ENCODE measurements at places on chromosomes 1 and 21. TPM values are rescaled to one million over a fixed set of nuclear protein-coding genes. Genes with fewer than 3 reads are reported as not detected.

DNA sequence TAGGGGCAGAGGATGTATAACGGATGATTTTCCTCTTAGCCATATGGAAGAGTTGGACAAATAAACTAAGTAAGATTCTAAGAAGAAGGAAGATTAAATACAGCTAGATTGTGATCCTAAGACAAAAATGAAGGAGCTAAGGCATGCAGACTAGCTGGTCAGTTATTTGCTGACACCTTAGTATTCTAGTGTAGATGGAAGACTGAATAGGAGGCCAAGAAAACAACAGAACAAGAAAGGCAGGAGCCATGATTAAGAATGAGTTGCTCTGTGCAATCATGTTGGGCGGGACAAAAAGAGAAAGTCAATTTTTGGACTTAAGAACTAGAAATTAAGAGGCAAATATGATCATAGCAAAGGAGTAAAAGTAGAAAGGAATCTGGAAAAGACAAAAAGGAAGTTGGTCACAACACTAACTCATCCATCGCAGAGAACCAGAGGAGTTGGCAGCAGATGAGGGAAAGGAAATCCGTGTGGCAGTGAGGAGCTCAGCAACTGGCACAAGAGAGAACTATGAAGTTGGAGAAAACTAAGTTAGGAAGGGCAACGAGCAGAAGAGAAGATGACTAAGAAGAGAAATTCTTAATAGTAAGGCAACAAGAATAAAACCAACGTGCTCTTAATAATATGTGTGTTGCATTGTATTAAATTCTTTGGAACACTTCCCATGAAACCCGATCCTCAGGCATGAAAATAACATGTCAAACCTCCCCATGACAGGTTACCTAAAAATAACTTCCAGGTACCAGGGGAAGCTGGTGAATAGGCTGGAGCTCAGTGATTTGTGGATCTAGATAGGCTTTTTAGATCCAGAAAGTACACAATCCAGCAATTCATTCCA is 234.4 kb downstream of the LTN1 start:
- DNase-seq: no peak

DNA sequence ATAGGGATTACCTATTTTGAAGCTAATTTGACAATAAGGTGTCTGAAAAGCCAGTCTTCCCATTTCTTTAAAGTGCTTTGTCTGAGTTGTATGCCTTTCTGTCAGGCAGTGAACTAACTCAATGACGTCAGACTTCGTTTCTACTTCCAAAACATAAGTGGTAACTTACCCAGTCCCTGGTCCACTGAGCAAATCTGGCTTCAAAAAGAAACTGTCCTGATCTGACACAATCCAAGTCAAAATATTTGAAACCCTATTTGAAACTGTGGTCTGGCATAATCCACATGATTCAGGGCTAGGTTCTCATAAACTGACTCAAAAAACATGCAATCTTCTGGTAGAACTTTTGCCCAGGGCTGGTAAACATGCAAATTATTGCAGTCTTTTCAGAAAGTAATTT is 34.0 kb downstream of the DIRAS3 start:
- DNase-seq: no peak

Gene ASPM
- total RNA-seq: not detected

DNA sequence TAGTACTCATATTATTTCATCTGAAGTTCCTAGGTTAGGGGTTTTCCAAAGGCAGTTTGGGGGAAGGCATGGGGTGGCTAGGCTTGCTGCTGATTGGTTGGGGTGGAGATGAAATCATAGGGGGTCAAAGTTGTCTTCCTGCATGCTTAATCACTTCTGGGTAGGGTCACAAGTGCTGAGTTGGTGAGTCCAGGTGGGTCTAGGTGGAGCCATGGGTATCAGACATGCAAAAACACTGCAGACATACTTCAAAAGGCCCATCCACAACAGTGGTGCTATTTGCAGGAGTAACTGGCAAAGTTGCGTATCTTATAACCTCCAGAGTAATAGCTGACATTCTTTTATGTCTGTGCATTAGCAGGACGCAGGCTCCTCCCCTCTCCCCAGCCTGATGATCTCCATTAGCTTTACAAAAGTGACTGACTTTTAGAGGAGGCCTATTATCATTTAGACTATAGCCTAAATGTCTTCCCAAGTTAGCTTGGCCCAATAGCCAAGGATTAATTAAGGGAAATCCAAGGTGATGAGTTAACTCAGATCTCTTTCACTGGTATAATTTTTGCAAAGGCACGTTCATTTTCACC is 374.4 kb upstream of the PRMT6 start:
- no peak for DNase-seq

Gene RIPPLY3
- total RNA-seq: not detected

- no peak for DNase-seq
These were observed 25.0 kb upstream of the CCDC27 start for GRCh38 chr1:3727042-3727824.

Gene FOXD3
- total RNA-seq: 6.6 TPM

Gene GUCA2A
- total RNA-seq: not detected

DNA sequence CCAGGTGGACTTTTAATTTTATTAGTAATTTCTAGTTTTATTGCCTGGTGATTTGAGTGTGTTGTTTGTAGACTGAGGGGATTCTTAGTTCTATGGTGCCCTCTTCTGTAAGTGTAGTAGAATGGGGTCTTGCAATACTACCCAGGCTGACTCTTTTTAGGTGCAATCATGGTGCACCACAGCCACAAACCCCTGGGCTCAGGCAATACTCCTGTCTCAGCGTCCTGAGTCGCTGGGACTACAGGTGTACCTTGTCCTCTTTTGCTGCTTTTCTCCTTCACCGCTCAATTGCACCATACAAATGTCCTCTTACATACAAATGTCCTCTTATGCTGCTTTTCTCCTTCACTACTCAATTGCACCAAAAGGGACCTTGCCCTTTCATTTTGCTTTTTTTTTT is 43.1 kb downstream of the SCP2 start:
- DNase-seq: no peak

DNA sequence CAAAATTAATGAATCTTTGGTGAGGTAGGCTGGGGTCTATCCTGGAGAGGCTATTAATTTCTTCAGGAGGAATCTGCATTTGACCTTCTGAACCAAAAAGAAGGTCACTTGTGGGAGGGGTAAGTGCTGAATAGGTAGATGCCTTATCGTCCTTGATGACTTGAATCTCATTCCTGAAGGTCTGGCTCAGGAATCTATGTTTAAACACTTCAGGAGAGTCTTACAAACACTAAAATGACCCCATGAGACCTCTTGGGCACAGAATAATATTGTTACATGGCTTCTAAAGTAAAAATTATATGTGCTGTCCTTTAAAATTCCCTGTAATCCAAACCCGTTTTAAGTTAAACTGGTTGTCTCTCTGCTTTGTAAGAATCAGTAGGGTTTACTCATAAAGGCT is 55.0 kb upstream of the FGGY start:
- DNase-seq: no peak

DNA sequence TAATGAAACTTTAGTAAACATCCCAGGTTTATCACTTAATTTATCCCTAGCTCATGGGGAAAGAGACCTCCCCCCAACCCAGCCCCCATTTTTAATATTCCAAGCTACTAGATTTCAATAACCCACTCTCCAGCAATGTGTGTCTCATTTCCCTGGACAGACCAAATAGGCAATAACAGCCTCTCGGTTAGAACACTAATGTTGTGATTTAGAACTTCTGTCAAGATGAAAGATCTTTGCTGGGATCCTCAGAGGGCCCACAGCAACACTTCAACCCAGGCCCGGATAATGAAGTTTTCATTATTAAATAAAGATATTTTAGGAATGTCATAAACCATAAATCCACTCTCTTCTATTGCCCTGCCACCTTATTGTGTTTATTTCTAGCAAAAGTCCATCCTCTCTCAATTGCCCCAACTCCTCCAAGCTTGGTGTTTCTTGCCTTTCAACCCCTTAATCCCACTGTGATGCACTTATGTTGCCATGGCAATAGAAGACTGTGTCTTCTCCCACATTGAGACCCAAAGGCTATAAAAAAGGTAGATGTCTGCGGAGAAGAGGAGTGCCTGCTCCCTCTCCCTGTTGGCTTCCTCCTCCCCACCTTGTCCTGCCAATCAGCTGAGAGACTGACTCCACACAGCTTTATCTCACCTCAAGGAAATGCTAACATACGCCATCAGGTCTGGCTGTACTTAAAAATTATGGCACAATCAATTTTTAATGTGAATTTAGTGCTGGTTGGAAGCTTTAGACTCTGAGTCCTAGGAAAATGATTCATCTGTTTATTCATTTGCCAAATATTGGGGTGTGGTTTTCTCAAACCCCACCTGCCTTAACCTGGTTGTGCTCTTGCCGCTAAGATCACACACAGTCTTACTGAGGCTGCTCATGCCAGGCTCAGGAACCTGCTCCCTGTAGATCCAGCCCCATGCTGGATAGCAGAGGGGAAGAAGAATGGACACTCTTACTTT is 258.3 kb upstream of the CAMK1G start:
- DNase-seq: no peak

- DNase-seq: peak; percentile 97
These were observed at the start of gene SHC1 for GRCh38 chr1:154970631-154971340. Gene SHC1, minus strand, starts transcription at chr1:154970747. Its CDS starts 221 bp downstream, at chr1:154970526.

DNA sequence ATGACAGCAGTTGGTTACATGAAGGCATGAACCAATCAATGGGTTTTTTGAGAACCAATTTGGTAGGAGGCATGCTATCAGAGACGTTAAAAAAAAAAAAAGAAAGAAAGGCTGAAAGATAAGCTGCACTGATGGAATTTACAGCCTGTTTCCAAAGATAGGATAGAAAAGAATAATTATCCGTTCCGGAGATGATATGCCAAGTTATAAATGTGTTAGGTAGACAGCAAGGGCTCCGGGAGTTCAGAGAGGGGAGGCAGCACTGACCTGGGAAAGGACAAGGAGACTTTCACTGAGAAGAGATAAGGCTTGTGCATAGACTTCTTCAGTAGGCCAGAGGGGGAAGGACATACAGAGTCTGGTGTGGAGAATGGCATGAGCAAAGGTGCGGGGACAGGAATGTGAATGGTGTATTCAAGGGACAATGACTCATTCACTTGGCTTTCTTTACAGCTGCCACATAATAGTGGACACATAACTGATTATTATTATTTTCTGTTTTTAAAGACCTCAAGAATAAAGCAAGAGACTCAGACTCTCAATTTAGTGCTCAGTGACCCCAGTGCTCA is 24.8 kb upstream of the ACBD6 start:
- DNase-seq: no peak

- no peak for DNase-seq
These were observed 503.8 kb downstream of the NPHP4 start for GRCh38 chr1:5488448-5488847.

Gene SYNC
- total RNA-seq: 201 TPM

DNA sequence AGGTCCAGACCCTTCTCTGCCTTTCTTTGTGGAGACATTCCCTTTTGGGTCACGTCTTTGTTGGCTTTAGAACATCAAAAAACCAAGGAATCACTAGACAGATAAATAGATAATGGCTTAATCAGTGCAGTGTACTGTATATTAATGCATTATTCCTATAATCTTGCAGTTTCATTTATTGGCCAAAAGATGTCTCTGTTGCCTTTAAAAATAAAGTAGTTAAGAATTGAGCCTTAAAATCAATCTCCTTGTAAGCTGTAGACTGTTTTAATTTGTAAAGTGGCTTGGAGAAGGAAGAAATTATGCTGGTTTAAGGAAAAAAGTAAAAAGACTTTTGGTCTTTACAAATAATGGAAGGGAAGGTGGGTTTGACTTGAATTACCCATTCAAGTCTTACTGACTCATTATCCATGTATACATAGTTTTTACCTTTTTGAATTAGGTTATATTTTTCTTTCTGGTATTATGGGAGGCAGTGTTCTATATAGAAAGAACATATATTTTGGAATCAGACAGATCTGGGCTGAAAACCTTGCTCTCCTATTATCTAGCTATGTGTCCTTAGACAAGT is 84.6 kb downstream of the VPS13D start:
- no peak for DNase-seq

- DNase-seq: no peak
These were observed 438.9 kb downstream of the CAMTA1 start for GRCh38 chr1:7224081-7224534.

DNA sequence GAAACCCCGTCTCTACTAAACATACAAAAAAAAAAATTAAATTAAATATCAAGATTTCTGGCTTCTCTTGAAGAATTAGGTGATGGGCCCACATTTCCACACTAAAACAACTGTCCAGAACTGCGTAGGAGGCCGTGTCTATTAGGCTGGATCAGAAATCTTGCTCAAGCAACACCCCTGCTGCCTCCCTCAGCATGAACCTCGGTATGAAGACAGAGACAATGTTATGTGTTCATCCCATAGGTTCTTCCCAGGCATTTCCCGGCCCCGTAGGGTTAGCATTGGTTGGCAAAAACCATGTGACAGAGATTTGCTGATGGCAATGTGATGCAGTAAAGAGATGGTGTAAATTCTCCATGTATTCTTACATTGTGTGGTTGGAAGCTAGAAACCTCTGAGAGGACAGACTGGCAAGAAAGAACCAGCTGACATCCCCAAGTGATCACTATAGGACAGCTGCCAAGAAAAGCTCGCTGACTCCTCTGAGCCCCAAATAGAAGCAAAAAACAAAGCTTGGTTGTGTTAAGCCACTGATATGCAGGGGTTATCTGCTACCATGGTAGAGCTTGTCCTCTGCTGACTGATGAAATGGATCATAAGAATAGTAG is 34.5 kb downstream of the EBNA1BP2 start:
- no peak for DNase-seq

DNA sequence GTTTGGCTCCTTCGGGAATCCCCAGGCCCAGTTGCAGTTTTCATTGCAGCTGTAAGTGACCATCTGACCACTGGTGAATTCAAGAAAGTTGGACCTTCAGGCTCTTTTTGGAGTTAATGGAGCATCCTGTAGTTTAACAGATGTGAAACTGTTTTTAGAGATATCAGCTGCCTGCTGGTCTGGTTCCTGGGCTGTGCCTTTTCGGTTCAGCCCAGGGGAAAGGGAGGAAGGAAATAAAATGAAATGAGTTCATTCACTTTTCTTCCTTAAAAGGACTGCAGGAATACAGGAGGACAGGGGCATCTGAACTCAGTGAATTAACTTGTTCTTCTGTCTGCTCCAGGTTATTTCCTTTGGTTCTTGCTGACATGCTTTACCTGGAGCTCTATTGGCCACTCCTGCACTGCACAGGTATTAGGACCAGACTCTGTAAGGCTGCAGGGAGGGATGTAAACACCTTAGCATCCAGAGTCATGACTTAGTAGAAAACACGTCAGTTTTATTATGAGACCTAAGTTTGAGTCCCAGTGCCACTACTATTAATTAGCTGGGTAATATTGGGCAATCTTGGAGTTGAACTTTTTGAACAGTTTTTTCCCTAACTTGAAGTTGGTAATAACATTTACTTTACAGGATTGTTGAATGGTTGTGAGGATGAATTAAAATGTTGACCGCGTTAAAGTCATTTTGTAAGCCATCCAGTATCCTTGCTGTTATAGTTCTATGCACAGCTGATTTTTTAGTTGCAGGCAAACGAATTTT is 83.6 kb downstream of the LRRC8D start:
- no peak for DNase-seq

DNA sequence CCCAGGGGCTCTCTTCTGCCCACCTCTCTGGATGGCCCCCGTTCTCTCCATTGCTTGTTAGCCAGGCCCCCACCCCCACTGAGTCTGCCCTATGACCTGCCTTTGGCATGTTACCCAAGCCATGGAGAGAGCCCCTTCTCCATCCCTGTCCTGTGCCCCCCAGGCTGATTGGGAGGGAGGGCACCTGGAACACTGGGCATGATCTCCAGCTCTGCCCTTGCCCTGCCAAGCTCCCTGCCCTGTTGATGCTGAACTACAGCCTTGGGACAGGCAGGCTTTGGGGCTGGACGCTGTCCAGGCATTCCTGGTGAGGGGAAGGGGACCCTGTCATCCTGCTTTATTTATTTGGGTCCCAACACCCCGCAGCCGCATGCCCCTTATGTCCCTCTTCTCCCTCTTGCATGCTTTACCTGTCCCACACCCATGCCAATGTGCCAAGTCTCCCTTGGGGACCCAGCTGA is 10.7 kb downstream of the TRIM46 start:
- no peak for DNase-seq

Gene MAP3K6
- 80.1 TPM for total RNA-seq

Gene ZNF669
- total RNA-seq: 6.0 TPM

Gene MROH9
- not detected for total RNA-seq
